Naive B cell (primary cell): ENCODE measurements at places on chromosomes 7 and 10. TPM values are rescaled to one million over a fixed set of nuclear protein-coding genes. Genes with fewer than 3 reads are reported as not detected.

GRCh38 chr7:115851291-115851690 lies 179.3 kb downstream of the TFEC start:
- H3K27me3 ChIP-seq = no peaks in the 10 kb centered on the region
- peak; percentile 4 for DNase-seq
- H3K4me1 ChIP-seq = no peaks in the 10 kb centered on the region
- no peaks in the 10 kb centered on the region for H3K36me3 ChIP-seq

Gene MBL2
- polyA plus RNA-seq = not detected

GRCh38 chr7:24341691-24342413 lies 57.9 kb downstream of the NPY start:
- H3K27me3 ChIP-seq = peaks cover 4% of the 10 kb centered on the region
- H3K27ac ChIP-seq = no peak overlapping the region
- H3K36me3 ChIP-seq = no peaks in the 10 kb centered on the region
- DNase-seq = no peak

- H3K4me3 ChIP-seq = no peak overlapping the region
- no peaks in the 10 kb centered on the region for H3K4me1 ChIP-seq
- H3K36me3 ChIP-seq = no peaks in the 10 kb centered on the region
Observed at GRCh38 chr10:52768001-52768532, 4.5 kb downstream of the MBL2 start.

Gene LRMDA
- not detected for polyA plus RNA-seq

DNA sequence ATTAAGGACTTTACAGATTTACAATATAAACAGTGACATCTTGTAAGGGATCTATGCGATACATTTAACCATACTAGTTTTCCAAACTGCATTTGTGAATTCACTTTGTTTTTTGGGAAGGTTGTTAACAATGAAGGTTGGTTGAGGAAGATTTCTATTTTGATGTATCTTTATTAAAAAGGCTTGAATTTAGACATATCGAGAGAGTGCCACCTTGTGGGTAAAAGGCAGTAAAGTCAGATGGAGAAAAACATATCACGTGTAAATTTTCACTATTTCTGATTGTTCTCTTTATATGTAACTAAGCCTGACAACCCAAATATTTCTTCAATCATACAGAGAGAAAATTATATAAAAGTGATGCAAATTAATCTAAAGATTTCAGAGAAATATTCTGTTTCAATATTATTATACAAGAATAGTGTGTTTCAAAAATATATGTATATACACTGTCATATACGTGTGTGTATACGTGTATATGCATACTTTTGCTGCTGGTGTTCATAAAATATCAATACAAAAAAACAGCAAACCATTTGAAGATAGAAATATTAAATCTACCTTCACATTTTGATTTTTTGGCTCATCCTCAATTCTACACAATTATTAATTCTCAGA lies 988.6 kb downstream of the SORCS1 start:
- H3K36me3 ChIP-seq = no peaks in the 10 kb centered on the region
- no peak overlapping the region for H3K27ac ChIP-seq
- no peaks in the 10 kb centered on the region for H3K4me1 ChIP-seq
- no peak overlapping the region for H3K4me3 ChIP-seq

DNA sequence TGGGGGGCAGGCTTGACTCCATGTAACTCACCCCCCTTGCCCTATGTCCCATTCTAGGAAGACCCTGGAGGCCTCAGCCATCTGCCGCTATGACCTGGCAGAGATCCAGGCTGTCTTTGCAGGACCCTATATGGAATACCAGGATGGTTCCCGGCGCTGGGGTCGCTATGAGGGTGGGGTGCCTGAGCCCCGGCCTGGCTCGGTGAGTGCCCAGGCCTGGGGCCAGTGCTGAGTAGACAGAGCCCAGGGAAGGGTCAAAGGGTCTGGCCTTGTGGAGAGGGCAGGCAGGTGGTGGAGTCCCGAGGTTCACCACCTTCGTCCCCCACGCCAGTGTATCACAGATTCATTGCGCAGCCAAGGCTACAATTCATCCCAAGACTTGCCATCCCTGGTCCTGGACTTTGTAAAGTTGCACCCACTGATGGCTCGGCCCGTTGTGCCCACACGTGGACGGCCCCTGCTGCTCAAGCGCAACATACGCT lies 7.5 kb downstream of the MRPL43 start:
- DNase-seq = no peak
- H3K27me3 ChIP-seq = no peaks in the 10 kb centered on the region
- H3K4me3 ChIP-seq = no peak overlapping the region

Gene CTAGE4
- not detected for polyA plus RNA-seq

GRCh38 chr7:21945454-21946221 lies at the start of gene CDCA7L:
Gene CDCA7L, minus strand, starts transcription at chr7:21945899. Its CDS starts 95 bp downstream, at chr7:21945804.
- no peaks in the 10 kb centered on the region for H3K36me3 ChIP-seq
- H3K27ac ChIP-seq = peak within 1 kb of the TSS; percentile 100
- H3K4me1 ChIP-seq = peaks cover 73% of the 10 kb centered on the region
- peak; percentile 96 for DNase-seq
- no peaks in the 10 kb centered on the region for H3K27me3 ChIP-seq

DNA sequence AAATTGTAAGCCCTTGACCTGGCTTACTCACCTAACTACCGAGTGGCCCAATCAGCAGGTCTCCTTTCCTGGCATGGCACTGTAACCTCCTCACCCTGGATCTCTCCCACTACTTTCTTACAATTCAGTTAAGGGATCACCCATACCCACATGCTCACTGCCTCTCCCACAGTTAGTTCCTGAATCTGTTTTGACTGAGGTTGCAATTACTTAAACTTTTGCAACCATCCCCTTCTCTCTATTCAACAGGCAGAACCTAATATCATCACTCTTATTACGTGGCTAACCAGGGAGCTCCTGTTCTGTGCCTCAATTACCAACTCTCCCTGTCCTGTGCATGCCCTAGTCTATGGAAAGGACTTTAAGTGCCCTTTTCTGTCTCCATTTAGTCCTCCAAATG lies 84.2 kb upstream of the IKZF1 start:
- no peak overlapping the region for H3K4me3 ChIP-seq
- H3K27ac ChIP-seq = no peak overlapping the region
- peaks cover 8% of the 10 kb centered on the region for H3K4me1 ChIP-seq
- no peaks in the 10 kb centered on the region for H3K27me3 ChIP-seq
- H3K36me3 ChIP-seq = peaks cover 5% of the 10 kb centered on the region

Gene PRSS2
- 0.41 TPM for polyA plus RNA-seq

- peak; percentile 73 for DNase-seq
- H3K27me3 ChIP-seq = peaks cover 24% of the 10 kb centered on the region
- peaks cover 14% of the 10 kb centered on the region for H3K4me1 ChIP-seq
- H3K4me3 ChIP-seq = peak within 1 kb of the TSS; percentile 93
- H3K27ac ChIP-seq = peak within 1 kb of the TSS; percentile 98
- H3K36me3 ChIP-seq = no peaks in the 10 kb centered on the region
Observed at GRCh38 chr10:90857635-90858460, at the start of gene HTR7. Gene HTR7, minus strand, starts transcription at chr10:90858039. Its CDS starts 368 bp downstream, at chr10:90857671.

DNA sequence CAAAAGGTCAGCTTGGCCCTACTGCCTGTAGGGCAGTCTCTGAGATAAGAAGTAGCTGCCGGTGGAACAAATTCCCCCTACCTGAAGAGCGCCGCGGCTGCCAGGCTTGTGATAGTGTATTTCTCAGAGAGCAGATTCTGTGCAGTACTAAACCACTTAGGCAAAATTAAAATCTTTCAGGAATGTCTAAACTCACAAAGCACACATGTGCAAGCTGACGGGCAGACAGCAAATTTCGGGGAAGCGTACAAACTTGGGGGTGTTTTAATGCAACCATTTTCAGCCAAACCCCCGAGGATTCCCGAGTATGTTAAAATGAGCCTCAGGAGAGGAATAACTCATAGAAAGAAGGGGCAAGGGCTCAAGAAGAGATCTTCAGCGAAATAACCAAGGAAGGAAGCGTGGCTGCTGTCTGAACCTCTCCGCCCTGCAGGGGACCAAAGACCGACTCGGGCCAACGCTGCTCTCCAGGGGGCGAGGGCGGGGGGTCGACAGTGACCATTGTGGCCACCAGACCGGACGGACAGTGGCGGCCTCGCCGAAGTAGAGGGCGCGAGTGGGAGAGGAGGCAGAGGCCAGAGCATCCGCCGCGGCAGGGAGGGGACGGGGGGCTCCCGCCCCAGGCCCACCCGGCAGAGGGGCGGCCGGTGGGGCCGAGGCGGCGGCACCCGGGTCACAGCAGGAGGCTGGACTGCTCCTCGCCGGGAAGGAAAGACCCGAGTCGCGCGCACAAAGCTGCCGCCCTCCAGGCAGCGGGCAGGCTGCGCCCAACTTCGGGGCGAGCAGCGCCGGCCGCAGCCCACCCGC lies 819 bp downstream of the HYCC1 start:
- no peaks in the 10 kb centered on the region for H3K27me3 ChIP-seq
- H3K4me3 ChIP-seq = no peak overlapping the region
- DNase-seq = peak; percentile 26
- peaks cover 40% of the 10 kb centered on the region for H3K4me1 ChIP-seq
- no peak overlapping the region for H3K27ac ChIP-seq

DNA sequence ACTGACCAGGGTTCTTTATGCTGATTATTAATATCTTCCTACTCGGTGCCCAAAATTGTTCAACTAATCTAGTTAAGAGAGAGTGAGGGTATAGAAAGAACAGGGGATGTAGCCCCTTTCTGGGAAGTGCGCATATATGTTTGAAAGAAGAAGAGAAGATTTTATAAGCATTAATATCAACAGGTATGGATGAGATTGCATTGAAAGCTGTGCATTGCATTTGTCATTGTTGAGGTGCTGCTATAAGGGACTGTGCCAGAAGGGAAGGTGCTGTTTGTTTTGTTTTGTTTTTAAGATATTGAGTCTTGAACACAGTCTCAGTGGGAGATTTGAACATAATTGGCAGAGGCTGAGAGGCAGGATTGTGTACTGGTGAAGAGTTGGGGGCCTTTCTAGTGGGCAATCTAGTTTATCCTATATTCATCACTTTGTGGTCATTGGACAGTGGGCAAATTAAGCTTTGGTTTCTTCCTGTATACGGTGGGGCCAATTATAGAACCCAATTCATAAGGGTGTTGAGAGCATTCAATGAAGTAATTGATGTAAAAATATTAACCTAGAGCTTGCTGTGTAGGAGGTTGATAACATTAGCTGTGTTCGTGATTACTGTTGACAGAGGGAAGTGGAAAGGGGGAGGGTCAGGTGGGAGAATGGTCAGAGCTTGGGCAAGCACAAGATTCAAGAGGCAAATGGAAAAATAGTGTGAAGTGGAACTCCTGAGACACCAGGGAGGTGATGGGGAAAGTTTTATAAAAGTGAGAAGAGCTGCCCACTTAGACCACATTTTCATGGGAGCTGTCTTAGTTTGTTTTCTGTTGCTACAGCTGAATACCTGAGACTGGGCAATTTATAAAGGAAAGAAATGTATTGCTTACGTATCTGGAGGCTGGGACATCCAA lies 19.9 kb upstream of the PCGF5 start:
- no peaks in the 10 kb centered on the region for H3K27me3 ChIP-seq
- peak overlapping the region; percentile 88 for H3K27ac ChIP-seq
- H3K36me3 ChIP-seq = peaks cover 7% of the 10 kb centered on the region
- H3K4me1 ChIP-seq = peaks cover 89% of the 10 kb centered on the region
- H3K4me3 ChIP-seq = peak overlapping the region; percentile 70

Gene PIK3CG
- polyA plus RNA-seq = 57.3 TPM

DNA sequence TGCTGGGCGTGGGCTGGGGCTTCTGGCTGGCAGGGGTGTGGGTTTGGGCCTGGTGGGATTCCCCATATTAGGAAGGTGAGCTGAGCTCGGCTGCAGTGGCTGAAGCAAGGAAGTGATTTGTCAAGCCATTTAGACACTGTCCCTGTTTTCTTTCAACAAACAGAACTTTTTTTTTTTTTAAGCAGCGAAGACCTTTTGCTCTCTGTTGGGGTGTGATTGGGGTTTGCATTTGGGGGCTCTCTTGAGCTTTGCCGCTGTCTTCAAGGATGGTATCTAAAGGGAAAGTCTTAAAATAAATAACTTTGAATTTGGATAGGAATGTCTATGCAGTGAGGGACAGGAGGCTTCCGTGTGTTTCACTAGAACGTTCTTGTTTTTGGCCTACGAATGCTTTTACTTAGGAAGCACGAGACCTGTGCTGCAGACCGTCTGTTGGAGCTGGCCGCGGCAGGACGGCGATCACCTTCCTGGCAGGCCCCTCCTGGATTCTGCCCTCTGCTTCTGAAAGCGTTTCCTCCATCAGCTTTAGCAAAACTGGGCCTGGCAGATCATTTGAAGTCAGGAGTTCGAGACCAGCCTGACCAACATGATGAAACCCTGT lies 43.9 kb downstream of the FOXK1 start:
- peak overlapping the region; percentile 95 for H3K27ac ChIP-seq
- DNase-seq = no peak
- H3K4me3 ChIP-seq = peak overlapping the region; percentile 94
- peaks cover 39% of the 10 kb centered on the region for H3K4me1 ChIP-seq
- H3K27me3 ChIP-seq = no peaks in the 10 kb centered on the region

Gene IPMK
- 3.3 TPM for polyA plus RNA-seq

GRCh38 chr7:17131060-17131345 lies 167.4 kb upstream of the AHR start:
- no peaks in the 10 kb centered on the region for H3K27me3 ChIP-seq
- H3K27ac ChIP-seq = no peak overlapping the region
- no peaks in the 10 kb centered on the region for H3K4me1 ChIP-seq
- no peak for DNase-seq
- H3K4me3 ChIP-seq = no peak overlapping the region

DNA sequence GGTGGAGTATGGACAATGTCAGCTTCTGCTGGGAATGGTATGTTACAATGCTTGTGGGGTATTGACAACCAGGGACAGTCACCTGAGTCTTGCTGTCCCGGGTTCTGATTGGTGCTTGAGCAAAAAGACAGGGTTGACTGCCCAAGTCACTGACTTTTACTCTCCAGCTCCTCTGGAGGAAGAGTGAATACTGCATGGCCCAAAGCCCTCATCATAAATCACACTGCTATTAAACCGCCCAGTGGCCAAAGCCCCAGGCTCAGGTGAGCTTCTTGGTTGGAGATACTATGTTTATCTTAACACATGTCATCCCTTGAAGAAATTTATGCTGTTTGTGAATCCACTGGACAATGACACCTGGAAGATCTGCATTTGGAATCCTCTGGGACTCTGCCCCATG lies 90.0 kb upstream of the IGFBP3 start:
- H3K27me3 ChIP-seq = no peaks in the 10 kb centered on the region
- H3K4me1 ChIP-seq = no peaks in the 10 kb centered on the region
- no peak overlapping the region for H3K4me3 ChIP-seq
- no peaks in the 10 kb centered on the region for H3K36me3 ChIP-seq
- DNase-seq = no peak
- no peak overlapping the region for H3K27ac ChIP-seq

Gene GIMAP4
- 1.2 TPM for polyA plus RNA-seq

DNA sequence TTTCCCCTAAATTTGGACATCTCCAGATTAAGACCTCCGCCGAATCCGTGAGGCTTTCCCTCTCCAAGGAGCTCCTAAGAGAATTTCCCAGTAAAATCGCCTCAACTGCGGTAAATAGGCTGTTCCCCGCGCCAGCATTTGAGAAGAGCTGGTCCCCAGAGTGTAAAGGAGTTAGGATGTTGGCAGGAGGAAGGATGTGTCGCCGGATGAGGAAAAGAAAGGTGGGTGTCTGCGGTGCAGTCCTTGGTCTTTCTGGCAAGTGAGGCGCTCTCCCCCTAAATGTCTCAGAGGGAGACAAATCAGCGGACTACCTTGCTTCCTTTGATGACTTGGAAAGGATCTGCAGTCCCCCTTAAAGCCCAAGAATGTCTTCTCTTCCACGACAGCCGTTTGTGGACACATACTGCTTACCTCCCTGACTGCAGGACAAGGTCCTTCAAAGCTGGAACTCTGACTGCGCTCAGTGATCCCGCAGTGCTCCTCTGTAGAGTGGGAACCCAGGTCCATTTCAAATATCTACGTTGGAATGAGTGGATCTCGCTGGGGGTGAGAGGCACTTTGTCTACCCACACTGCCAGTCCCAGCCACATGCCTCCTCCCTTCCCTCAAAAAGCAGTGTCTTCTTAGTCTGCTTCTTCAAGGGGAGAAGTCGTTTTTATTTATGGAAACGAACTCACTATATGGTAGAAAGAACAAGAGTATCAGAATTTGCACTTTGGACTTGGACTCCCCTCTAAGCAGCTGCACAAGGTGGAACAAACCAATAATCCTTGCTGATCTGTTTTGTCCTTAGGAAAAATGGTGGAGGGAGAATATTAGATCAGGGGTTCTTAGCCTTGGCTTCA lies 1.1 kb upstream of the DLG5 start:
- H3K27me3 ChIP-seq = peaks cover 66% of the 10 kb centered on the region
- DNase-seq = no peak
- peaks cover 4% of the 10 kb centered on the region for H3K36me3 ChIP-seq
